Thoracic aorta (tissue), 2 donors: ENCODE measurements at places on chromosomes 7 and 10.

- no peak overlapping the region for H3K4me3 ChIP-seq
- H3K4me1 ChIP-seq = no peaks in the 10 kb centered on the region
- no peak for DNase-seq
- H3K36me3 ChIP-seq = peaks cover 4% of the 10 kb centered on the region
- no peaks in the 10 kb centered on the region for H3K27me3 ChIP-seq
These were observed 198.6 kb upstream of the FRMD4A start for GRCh38 chr10:14529351-14529750.

GRCh38 chr7:47756636-47757035 lies 174.7 kb upstream of the TNS3 start:
- H3K4me1 ChIP-seq = peaks cover 12% of the 10 kb centered on the region
- DNase-seq = no peak

- DNase-seq = no peak
- no peaks in the 10 kb centered on the region for H3K36me3 ChIP-seq
- H3K4me3 ChIP-seq = no peak overlapping the region
- no peak overlapping the region for H3K27ac ChIP-seq
These were observed 82.2 kb downstream of the MRPL32 start for GRCh38 chr7:43014406-43014805.

DNA sequence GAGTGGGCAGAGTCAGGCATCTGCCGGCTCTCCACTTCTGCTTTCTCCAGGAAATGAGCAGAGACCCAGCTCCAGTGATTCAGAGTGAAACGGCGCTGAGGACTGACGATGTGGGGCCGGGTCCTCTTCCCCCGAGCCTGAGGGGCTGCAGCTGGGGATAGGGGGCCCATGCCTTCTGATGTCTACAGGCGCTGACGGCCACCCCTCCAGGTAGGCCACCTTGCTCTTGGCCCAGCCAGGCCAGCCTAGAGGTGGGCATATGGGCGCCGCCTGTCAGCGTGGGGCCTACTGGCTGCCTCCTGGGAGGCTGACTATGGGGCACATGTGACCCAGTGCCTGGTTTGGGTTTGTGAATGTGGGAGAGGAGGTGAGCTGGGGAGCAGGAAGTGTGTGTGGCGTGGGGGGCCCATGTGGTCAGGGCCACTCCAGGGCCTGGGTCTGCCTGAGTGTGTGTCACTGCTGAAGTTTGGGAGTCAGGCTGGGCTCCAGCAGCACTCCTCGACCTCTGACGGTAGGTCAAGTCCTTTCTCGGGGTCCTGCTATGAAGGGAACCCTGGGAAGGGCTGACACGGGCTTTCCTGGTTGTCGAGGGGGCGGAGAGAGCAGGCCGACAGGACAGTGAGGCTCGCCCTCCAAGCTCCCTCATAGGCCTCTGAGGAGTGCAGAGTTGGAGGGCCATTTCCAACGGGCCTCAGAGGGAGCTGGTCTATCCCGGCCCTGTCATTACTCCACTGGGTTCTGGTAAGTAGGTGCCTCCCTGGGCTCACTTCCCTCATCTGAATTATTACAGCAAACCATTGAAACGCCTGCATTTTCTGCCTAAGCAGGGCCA lies at the start of gene WDFY4:
WDFY4 (plus strand) TSS at position 82 of the 832 bp plus-strand sequence. CDS start 24,860 bp downstream, outside the sequence.
- H3K4me1 ChIP-seq = peaks cover 7% of the 10 kb centered on the region
- H3K36me3 ChIP-seq = no peaks in the 10 kb centered on the region
- H3K27ac ChIP-seq = peak within 1 kb of the TSS; percentile 41
- no peaks in the 10 kb centered on the region for H3K27me3 ChIP-seq
- peak within 1 kb of the TSS; percentile 55 for H3K4me3 ChIP-seq

- DNase-seq = no peak
- no peak overlapping the region for H3K27ac ChIP-seq
- H3K27me3 ChIP-seq = no peaks in the 10 kb centered on the region
- H3K4me1 ChIP-seq = no peaks in the 10 kb centered on the region
These were observed 254.5 kb upstream of the RNF32 start for GRCh38 chr7:156386097-156386496.

DNA sequence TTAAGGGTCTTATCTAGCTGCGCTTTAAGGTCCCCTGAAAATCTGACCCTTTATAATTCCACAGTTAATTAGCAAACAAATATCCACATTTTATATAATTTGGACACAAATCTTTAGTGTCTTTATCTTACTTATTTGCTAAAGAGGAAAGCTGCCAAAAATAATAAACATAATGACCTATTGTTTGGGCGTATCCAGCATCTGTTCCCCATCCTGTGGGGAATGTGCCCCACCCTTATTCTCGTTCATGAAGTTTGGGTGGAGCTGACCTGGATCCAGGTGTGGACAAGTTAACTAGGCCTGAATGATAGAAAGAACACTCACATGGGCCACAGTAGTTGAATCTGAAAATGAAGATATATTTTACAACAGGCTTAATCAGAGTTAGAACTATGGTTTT lies 218.3 kb downstream of the CRPPA start:
- no peaks in the 10 kb centered on the region for H3K36me3 ChIP-seq
- H3K4me3 ChIP-seq = no peak overlapping the region
- H3K27me3 ChIP-seq = no peaks in the 10 kb centered on the region
- no peaks in the 10 kb centered on the region for H3K4me1 ChIP-seq
- no peak for DNase-seq

- H3K4me1 ChIP-seq = peaks cover 30% of the 10 kb centered on the region
- peak overlapping the region; percentile 94 for H3K27ac ChIP-seq
- no peaks in the 10 kb centered on the region for H3K27me3 ChIP-seq
- no peak for DNase-seq
These were observed 59.5 kb upstream of the HECTD2 start for GRCh38 chr10:91350651-91351081.

DNA sequence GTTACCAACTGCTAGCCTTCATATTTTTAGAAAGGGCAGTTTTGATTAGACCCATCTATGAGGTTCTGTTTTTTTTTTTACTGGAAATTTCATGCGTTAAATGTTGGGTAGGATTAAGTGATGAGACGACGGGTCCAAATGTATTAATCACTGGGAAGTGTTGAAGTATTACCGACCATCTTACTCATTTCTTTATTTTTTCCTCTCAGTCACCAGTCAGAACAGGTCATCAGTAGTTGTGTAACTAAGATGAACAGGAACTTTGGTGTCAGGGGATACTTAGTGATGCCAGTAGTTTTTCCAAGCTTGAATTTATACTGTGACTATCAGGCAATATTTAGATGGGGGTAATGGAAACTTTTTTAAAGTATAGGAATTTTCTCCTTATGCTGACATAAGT lies 14.2 kb downstream of the TFAM start:
- DNase-seq = no peak
- H3K27ac ChIP-seq = no peak overlapping the region
- no peaks in the 10 kb centered on the region for H3K4me1 ChIP-seq

GRCh38 chr10:123571978-123572377 lies 94.2 kb upstream of the GPR26 start:
- DNase-seq = no peak
- no peak overlapping the region for H3K27ac ChIP-seq
- H3K4me1 ChIP-seq = no peaks in the 10 kb centered on the region
- H3K36me3 ChIP-seq = no peaks in the 10 kb centered on the region

DNA sequence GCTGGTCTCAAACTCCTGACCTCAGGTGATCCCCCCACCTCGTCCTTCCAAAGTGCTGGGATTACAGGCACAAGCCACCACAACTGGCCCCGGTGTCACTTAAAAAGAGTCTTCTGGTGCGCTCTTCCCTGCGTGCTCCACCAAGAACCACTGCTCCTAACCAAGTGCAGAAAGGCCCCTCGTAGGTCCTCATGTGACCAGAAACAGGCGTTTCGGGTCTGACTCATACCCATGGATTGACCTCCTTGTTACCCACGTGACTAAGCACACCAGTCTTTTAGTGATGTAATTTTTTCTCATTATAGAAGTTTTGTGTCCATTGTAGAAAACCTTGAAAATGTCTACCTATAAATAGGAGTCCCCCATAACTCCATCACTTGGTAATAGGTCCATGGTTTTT lies 13.9 kb downstream of the FKBP6 start:
- H3K27me3 ChIP-seq = no peaks in the 10 kb centered on the region
- no peak overlapping the region for H3K27ac ChIP-seq
- H3K4me3 ChIP-seq = no peak overlapping the region
- DNase-seq = no peak
- no peaks in the 10 kb centered on the region for H3K36me3 ChIP-seq

GRCh38 chr10:527416-527815 lies 162.1 kb downstream of the DIP2C start:
- no peaks in the 10 kb centered on the region for H3K36me3 ChIP-seq
- no peak overlapping the region for H3K4me3 ChIP-seq
- H3K27me3 ChIP-seq = no peaks in the 10 kb centered on the region
- H3K27ac ChIP-seq = no peak overlapping the region

- no peaks in the 10 kb centered on the region for H3K4me1 ChIP-seq
- H3K36me3 ChIP-seq = no peaks in the 10 kb centered on the region
- no peak overlapping the region for H3K27ac ChIP-seq
- no peaks in the 10 kb centered on the region for H3K27me3 ChIP-seq
- no peak overlapping the region for H3K4me3 ChIP-seq
- no peak for DNase-seq
These were observed 267.5 kb upstream of the KAT6B start for GRCh38 chr10:74558897-74559296.

DNA sequence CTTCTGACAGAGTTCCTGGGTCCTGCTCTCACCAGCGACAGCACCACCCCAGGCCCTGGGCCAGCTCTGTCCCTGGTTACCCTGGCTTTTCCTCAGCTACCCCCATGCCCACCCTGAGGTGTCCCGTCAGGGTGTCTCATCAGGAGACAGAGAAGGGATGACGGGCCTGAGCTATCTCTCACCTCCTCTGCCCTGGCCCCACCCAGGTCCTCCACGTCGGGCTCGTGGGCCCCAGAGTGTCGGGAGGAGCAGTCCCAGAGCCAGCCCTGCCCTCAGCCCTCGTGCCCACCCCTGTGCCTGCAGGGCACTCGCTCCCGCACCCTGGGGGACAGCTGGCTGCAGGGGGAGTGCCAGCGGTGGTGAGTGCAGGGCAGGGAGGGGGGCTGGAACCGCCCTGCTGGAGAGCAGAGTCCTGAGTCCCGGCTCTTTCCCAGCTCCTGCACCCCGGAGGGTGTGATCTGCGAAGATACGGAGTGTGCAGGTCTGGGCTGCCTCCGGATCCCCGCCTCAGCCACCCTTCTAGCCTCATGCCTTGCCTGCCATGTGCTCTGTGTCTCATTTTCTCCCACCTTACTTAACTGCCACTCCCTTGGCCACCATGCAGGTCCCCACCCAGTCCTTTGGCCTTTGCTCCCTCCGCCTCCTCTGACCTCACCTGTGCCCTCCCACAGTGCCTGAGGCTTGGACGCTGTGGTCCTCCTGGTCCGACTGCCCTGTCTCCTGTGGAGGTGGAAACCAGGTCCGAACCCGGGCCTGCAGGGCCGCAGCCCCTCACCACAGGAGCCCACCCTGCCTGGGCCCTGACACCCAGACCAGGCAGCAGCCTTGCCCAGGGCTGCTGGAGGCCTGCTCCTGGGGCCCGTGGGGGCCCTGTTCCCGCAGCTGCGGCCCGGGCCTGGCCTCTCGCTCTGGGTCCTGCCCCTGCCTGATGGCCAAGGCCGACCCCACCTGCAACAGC lies 16.7 kb upstream of the ZNF862 start:
- DNase-seq = no peak
- no peak overlapping the region for H3K4me3 ChIP-seq
- H3K4me1 ChIP-seq = no peaks in the 10 kb centered on the region

- H3K36me3 ChIP-seq = no peaks in the 10 kb centered on the region
- no peaks in the 10 kb centered on the region for H3K4me1 ChIP-seq
- H3K27me3 ChIP-seq = no peaks in the 10 kb centered on the region
- no peak overlapping the region for H3K27ac ChIP-seq
- no peak overlapping the region for H3K4me3 ChIP-seq
These were observed 18.8 kb upstream of the AOAH start for GRCh38 chr7:36742911-36743775.

GRCh38 chr10:18351421-18351820 lies 211.2 kb downstream of the CACNB2 start:
- no peak overlapping the region for H3K4me3 ChIP-seq
- H3K27me3 ChIP-seq = no peaks in the 10 kb centered on the region
- no peak for DNase-seq
- no peaks in the 10 kb centered on the region for H3K4me1 ChIP-seq
- H3K36me3 ChIP-seq = no peaks in the 10 kb centered on the region
- no peak overlapping the region for H3K27ac ChIP-seq

GRCh38 chr7:87216701-87217508 lies 2.6 kb downstream of the TMEM243 start:
- H3K27me3 ChIP-seq = no peaks in the 10 kb centered on the region
- no peak overlapping the region for H3K4me3 ChIP-seq
- peaks cover 14% of the 10 kb centered on the region for H3K4me1 ChIP-seq
- no peak overlapping the region for H3K27ac ChIP-seq
- H3K36me3 ChIP-seq = no peaks in the 10 kb centered on the region

- H3K27me3 ChIP-seq = no peaks in the 10 kb centered on the region
- peak overlapping the region; percentile 31 for H3K4me3 ChIP-seq
- H3K36me3 ChIP-seq = peaks cover 13% of the 10 kb centered on the region
- H3K27ac ChIP-seq = peak overlapping the region; percentile 89
- DNase-seq = peak; percentile 91
These were observed 36.8 kb downstream of the MYOF start for GRCh38 chr10:93445097-93445960.

DNA sequence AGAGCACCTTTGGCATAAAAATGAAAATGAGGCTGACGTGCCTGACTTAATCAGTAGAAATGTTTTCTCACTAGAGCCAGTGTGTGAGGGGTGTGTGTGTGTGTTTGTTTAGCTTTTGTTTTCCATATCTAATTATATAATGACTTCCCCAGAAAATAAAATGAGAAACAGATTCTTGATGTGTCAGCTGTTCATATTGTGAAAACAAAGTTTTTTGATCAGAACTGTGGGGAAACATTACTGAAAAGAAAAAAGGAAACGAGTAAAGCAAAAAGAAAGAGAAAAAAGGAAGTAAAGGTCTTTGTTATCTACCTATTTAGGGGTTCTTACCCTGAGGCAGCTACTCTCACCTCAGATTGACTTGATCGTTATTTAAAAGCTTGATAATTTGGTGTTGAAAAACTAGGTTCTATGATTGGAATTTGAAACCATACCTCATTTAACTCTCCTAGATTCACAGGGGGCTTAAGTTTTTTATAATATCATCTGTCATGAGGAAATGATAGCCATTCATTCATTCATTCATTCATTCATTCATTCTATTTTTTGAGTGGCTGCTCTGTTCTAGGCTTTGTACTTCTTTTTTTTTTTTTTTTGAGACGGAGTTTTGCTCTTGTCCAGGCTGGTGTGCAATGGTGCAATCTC lies 58.0 kb downstream of the CREM start:
- no peaks in the 10 kb centered on the region for H3K4me1 ChIP-seq
- DNase-seq = no peak
- no peak overlapping the region for H3K27ac ChIP-seq
- no peaks in the 10 kb centered on the region for H3K36me3 ChIP-seq
- no peaks in the 10 kb centered on the region for H3K27me3 ChIP-seq
